ENCODE measurements at places on chromosomes 12 and 14.

GRCh38 chr12:52806821-52807543 lies 6.9 kb downstream of the KRT4 start:
- no peak for DNase-seq

- no peak for DNase-seq
Measured at GRCh38 chr14:69303086-69303485, 43.1 kb downstream of the GALNT16 start.

GRCh38 chr14:63912286-63912685 lies 59.5 kb downstream of the SYNE2 start:
- no peak for DNase-seq

- no peak for DNase-seq
Measured at GRCh38 chr14:64998455-64998931, 11.8 kb downstream of the FNTB start.

DNA sequence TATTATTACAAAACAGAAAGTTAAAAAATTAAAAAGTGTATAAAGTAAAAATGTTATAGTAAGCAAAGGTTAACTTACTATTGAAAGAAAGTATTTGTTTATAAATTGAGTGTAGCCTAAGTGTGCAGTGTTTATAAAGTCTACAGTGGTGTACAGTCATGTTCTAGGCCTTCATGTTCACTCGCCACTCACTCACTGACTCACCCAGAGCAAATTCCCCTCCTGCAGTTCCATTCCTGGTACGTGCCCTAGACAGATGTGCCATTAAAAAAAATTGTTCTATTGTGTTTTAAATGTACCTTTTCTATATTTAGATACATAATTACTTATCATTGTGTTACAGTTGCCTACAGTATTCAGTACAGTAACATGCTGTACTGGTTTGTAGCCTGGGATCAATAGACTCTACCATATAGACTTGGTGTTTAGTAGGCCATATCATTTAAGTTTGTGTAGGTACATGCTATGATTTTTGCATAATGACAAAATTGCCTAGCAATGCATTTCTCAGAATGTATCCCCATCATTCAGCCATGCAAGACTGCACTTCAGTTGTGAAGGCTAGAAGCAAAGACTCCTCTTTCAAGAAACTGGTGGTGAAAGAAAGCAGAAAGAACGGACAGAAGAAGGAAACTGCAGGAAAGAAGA lies 100.6 kb downstream of the DACT1 start:
- DNase-seq: no peak

DNA sequence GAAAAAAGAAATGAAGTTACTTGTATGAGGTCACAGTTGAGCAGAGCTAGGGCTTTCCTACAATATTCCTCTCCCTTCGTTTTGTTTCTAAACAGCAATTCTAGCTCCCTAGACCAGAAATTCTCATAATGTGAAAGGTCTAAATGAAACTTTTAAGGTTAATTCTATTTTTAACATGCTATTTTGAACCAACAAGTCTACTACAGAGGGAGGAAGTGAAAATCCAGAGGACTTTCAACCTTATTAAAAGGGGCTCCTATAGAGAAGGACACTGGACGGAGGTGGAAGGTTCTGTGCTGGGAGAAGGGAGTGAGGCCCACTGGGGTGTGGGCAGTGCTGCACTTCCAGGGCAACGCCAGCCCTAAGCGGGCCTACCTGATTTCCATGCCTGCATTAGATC lies 13.4 kb downstream of the GSG1 start:
- no peak for DNase-seq
